ENCODE measurements at places on chromosomes 6 and 20.

- no peak for DNase-seq
Observed at GRCh38 chr20:36573798-36574365, 485 bp downstream of the TGIF2 start.

DNA sequence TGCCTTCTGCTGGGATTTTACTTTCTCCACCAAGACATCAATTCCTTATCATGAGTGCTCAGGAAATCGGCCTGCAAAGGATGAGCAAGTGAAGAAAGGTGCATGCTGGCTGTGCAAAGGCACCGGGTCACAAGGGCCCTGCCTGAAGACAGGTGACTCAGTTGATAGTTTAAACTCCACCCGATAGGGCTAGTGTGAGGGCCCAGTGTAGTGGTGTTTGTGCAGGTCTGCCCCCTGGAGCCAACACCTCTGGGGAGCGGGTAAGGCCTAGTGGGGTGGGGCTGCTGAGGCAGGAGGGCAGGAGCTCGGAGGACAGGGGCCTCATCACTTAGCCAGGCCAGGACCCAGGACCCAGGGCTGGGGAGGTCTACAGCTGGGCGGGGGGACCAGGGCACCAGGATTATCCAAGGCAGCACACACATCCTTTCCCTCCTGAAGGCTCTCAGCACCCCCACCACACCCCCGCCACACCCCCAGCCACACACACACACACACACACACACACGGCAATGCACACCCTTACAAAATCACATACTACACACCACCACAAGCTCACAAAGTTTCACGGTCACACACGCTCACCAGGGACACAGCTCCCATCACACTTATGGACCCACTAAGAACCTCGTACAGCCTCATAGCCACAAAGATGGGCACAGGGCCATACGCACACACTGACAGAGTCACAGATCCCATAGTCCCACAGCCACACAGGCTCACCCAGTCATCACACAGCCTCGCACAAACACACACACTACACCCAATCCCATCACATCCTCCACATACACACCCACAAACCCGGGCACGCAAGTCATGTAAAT is 75.4 kb downstream of the GRM4 start:
- no peak for DNase-seq

- no peak for DNase-seq
Observed at GRCh38 chr6:42692137-42692911, 30.1 kb downstream of the PRPH2 start.

DNA sequence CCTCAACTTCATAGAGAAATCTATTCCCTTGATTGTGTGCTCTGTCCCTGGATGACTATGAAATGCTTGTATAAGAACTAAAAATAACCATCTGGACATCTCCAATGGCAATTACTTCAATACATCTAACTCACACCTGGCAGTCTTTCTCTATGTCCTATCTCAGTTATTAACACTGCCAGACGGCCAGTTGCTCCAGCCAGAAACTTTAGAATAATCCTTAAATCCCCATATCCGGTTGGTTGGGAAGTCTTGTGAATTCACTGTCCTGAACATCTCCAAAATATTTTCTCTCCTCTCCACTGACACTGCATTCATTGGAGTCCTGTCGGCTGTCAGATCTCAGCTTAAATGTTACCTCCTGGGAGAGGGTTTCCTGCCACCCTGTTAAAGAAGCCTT is 12.2 kb upstream of the LAMA2 start:
- DNase-seq: no peak

DNA sequence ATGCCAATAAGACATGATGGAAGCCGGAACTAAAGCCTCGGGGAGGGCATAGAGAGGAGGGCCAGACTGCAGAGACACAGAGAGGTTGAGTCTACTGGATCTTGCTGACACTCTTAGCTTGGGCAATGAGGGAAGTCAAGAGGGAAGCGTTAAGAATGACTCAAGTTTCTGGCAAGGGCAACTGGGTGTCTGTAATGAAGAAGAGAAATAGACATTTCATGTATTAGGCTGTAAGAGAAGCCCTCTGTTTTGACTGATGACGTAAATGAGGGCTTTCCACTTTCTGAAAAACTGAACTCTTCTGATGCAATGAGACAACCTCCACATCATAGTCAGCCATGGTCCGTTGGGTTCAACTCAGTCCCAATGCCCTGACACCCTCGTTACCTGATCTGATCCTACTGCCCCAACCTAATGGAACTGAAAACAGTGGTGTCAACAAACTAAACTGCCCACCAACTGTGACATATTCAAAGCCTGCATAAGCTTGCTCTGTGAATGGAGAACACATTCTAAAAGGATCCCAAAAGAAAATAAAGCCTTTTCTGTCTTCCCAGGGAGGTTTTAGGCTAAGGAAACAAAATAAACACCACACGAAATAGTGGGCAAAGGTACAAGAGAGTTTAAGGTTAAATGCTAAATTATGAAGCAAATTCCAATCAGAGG is 45.8 kb upstream of the PNRC1 start:
- no peak for DNase-seq

DNA sequence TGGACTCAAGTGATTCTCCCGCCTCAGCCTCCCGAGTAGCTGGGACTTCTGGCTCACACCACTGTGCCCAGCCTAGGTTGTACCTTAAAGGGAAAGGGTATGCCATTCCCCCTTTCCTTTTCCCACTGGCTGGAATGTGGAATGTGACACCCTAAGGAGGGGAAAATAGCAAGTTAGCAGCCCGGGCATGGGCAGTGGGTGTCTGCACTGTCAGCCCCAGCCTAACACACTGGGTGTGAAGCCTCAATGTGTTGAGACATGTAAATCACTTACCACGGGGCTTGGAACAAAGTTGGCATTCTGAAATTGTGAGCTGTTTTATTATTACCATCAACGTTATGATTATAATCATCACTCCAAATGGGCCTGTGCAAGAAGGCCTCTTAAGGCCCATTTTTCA is 80.8 kb upstream of the PTPN1 start:
- no peak for DNase-seq

DNA sequence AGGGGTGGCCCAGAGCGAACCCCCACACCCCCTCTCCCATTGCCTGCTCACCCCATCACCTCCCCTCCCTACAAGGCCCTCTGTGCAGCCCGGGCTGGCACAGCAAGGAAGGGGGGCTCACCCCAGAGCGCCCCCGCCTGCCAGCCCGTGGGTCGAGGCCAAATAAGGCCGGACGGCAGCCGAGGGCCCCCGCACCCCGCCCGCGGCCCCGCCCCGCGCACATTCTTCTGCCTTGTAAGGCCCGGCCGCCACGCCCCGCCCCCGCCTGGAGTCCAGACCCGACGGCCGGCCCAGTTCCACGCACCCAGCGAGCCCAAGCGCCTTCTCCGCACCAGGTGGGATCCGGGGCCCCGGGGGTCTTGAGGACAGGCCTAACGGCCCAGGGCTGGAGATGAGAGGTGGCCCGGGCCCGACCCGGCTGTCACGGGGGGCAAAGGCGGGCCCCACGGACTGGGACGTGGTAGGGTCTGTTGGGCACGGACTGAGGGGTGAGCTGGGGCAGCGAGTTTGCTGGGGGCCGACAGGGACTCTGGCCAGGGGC is at the start of gene MYL9:
Gene MYL9, plus strand, starts transcription at position 293 of the 541 bp plus-strand sequence. CDS start 3,366 bp downstream, outside the sequence.
- no peak for DNase-seq

- peak; percentile 77 for DNase-seq
Observed at GRCh38 chr6:41424370-41425058, 89.1 kb downstream of the NCR2 start.

DNA sequence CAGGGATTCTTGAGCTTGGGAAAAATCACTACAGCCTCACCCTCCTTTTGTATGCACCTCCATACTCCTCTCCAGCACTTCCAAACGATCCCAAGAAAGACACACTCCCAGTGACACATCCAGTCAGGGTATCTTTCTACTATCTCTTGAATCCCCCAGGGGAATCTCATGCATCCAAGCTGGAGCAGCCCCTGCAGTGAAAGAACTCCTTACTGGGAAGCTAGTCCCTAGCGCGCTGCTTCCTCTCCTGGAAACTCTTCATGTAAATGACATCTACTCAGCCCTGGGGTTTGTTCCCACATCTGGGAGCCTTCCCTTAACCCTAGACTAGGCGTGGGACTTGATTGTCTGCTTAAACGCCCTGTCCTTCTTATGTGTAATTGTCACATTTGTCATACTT is 329.1 kb upstream of the QKI start:
- DNase-seq: no peak

GRCh38 chr6:14284969-14285590 is 167.5 kb downstream of the CD83 start:
- DNase-seq: no peak

- DNase-seq: no peak
Observed at GRCh38 chr20:9027626-9028025, 41.3 kb upstream of the PLCB4 start.

DNA sequence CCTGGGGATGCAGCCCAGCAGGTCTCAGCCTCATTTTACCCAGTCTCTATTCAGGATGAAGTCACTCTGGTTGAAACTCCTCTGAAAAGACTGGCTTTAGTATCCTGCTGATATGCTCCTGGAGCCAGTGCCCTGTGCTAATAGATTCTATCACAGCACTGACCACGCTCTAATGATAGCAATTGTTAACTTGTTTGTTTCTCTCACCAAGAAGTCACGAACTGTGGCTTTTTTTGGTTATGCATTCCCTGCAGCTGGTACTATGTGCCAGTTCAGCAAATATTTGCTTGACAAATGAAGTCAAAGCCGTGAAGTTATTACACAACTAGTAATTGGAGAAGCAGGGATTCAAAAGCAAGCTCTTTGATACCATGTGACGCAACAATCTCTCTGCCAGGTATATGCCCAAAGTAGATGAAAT is 754.6 kb downstream of the KIF16B start:
- peak; percentile 86 for DNase-seq

DNA sequence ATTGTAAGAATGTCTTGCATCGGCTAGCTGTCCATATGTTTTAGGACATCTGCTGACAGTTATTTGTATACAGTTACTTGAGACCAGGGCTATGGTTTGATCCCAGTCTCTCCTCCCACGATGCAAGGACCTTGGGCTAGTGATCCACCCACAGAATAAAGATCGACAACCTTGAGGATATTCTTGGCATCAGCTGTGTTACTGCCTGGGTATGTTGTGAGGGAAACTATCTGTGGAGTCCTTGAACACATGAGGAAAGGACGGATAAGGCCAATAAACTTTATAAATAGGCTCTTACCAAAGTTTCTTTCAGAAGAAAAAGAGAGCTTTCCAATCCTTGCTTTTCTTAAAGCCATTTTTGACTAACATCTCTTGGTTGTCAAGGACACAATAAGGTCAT is 70.8 kb upstream of the HEY2 start:
- no peak for DNase-seq

GRCh38 chr6:96898241-96898851 is 655 bp upstream of the NDUFAF4 start:
- DNase-seq: no peak

GRCh38 chr6:75493400-75494064 is at the start of gene FILIP1:
Gene FILIP1 (minus strand): TSS chr6:75493800. CDS start chr6:75414972, 78,828 bp downstream.
- no peak for DNase-seq

- no peak for DNase-seq
Observed at GRCh38 chr20:13928901-13929300, 61.5 kb downstream of the SEL1L2 start.

- no peak for DNase-seq
Observed at GRCh38 chr20:1489325-1489724, 1.9 kb downstream of the SIRPB2 start.

DNA sequence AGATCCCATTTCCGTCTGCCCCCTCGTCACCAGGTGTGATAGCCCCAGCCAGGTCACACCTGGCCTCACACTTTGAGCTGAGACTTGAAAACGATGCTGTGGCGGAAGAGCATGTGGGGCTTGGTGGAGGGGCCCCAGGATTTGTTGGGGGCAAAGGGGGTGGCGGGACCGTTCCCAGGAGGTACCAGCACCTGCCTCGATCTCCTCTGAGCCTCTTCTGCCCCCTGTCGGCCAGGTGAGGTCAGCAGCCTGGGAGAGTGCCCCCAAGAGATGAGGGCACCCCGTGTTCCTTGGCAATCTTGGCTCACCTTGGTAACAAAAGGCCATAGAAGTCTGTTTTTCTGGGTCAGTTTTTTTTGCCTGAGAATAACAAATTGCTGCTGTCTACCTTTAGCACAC is 25.4 kb downstream of the SPATA2 start:
- DNase-seq: no peak

DNA sequence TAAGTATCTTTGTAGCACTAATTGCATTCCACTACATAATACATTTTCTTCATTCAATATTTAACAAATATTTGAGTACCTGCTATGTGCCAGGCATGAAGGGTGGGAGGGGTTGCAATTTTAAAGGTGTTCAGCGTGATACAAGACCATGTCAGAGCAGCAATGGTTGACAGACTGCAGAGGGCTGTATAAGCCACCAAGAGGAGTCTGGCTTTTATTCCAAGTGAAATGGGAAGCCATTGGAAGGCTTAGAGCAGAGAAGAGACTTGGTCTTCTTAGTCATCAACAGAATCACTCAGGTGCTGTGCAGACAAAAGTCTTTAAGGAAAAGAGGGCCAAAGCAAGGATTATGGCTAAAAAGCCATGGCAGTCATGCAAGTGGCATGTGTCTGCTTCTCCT is 360.8 kb upstream of the ARID1B start:
- DNase-seq: no peak

DNA sequence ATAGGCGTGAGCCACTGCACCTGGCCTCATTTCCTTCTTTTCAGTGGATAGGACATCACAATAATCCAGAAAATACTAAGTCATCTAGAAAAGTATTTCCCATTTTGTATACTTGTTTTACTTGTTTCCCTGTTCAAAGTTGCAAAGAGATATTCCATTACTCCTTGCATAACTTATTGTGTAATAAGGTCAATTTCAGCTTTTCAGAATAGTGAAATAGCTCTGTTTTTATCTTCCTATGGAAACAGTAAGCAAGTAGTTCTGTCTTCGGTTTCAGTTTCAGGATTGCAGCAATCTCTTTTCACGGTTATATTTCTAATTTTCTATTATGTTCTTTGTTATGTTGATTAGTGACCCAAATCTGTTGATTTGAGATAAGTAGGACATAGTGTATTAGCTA is 6.0 kb downstream of the STX11 start:
- no peak for DNase-seq

DNA sequence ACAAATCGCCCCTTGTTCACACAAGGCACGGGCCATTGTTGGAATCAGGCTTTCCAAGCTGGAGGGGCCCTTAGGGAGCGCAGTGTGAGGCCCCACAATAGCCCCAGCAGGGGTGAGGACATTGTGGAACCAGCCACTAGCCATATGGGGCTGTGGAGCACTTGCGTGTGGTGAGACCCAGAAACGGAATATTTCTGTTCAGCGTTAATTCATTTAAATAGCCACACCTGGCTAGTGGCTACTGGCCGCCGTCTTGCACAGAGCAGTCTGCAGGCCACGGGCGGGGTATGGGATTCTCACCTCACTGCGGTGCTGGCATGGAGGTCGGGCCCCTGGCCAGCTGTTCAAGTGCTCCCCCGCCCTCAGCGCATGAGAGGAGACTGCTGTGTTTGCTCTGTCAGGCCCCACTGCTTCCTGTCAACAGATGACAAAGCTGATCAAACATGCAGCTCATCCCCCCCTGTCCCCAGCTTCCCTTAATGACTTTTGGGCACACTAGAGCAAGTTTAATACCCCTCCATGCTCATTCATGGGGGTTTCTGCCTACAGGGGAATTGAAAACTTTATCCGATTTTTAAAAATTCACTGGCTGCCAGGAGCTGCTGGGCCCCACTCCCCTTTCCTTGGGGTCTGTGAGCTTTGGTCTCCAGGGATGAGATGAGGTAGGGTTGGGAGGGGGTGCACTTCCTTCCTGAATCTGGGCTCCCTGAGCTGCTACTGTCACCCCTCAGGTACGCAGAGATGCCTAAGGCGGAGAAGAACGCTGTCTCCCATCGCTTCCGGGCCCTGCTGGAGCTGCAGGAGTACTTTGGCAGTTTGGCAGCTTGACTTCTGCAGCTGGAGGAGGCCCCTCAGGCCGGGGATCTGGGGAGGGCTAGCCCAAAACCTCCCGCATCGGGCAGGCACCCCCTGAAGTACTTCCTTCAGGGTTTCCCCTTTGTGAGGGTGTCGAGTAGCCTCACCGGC is 13.6 kb downstream of the ITPA start:
- DNase-seq: peak; percentile 99
